ENCODE measurements at places on chromosomes 1 and 21.

- no peak for DNase-seq
Measured at GRCh38 chr1:54384918-54385726, 21.1 kb downstream of the SSBP3 start.

GRCh38 chr1:20883766-20884165 lies 96.7 kb upstream of the HP1BP3 start:
- DNase-seq, result no peak

GRCh38 chr1:108106775-108107174 lies 93.4 kb downstream of the SLC25A24 start:
- DNase-seq, result no peak

DNA sequence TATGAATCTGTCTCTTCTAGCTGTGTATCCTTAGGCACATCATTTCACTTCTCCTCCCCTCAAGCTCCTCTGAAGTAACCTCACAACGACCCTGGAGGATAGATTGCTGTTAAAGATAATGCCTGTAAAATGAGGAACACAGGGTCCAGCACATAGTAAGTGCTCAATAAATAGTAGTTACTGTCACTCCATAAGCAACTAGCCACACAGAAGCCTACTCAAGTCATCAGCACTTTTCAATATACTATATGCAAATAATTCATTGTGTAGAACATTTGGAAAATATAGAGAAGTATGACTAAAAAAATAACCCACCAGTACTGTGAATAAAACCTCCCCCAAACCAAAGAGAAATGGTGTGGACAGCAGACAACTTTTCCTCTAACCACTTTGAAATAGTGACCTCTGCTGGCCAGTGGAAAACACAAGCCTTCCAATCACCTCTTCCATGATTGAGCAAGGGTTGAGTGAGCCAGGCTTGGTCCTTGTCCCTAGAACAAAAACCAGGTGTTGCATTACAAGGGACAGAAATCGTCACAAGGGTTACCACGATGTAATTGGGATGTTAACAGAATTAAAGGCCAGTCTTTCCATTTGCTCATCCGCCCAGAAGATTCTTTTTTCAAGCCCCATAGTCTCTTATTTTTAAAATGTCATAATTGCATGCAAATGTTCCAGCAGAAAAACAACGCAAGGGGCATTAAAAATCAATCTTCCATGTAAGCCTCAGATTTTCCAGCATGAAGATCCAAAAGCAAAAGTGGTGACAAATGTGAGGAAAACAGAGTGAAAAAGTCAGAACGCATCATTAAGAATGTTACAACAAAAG lies 15.7 kb upstream of the GLIS1 start:
- no peak for DNase-seq

DNA sequence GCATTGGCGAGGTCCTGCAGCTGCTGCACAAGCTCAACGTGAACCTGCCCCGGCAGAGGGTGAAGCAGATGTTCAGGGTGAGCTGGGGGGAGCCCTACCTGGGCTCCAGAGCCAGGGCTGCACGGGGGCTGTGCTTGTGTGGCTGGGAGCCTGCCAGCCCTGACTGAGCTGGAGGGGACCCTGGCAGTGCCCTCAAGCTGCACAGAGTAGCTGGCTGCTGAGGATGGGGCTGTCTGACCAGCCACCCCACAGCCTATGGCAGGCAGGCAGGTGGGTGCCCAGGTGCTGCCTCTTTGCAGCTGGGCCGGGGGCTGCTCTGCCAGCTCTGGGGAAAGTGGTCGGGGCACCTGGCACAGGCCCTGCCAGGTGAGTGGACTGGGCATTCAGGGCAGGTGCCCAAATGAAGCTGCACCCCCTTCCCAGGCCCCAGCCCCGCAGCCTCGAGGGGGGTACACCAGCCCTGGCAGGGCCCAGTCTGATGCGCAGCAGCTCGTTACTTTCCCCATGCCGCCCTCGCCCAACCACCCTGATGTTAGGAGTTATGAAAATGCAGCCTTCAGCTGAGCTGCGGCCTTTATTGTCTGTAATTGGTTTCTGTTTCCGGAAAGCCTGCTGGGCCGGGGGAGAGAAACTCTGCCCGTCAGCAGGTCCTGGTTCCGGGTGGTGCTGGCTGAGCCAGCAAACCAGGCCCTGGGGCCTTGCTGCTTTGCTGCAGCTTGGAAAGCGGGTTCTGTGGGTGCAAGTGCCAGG lies 4.3 kb downstream of the PLCH2 start:
- DNase-seq, result no peak
